Left lobe of liver (tissue), 2 donors: ENCODE measurements at places on chromosomes 1 and 21.

GRCh38 chr1:2777424-2778219, 23.9 kb downstream of the TTC34 start:
- no peak for DNase-seq

DNA sequence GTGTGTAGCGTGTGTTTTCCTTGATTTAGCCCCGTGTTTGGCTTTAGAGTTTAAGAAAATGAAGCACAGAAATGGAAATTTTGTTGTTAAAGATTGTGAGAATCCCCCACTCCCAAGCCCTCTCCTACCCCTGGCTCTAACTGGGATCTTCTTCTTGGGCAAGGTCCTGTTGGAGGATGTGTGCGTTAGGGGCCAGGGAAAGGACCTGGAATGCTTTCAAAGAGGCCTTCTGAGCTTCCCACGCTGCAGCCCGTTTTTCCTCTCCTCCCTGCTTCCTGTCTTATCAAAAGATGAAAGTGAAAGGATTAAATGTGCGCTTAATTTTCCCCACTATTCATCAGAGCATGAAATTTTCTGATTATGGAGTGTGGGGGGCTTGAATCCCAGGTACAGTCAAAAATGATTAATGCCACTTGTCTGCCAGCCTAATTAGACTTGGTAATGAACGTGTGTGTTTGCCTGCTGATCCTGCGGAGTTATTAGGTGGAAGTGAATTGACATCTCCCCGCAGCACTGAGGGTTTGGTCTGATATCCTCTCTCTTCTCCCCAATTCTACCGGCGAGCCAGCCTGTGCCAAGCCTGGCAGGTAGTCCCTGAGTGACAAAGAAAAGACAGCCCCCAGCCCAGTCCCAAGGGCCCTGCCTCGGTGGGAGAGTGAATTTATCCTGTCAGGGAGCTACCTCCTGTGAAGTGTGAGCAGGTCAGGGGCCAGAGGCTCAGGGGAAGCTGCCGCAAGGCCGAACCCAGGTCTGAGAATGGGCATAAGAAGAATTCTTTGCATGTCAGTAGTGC, 4.9 kb downstream of the RASSF5 start:
- no peak for DNase-seq

GRCh38 chr1:80384959-80385358, 1378.4 kb upstream of the ADGRL4 start:
- DNase-seq, result no peak

DNA sequence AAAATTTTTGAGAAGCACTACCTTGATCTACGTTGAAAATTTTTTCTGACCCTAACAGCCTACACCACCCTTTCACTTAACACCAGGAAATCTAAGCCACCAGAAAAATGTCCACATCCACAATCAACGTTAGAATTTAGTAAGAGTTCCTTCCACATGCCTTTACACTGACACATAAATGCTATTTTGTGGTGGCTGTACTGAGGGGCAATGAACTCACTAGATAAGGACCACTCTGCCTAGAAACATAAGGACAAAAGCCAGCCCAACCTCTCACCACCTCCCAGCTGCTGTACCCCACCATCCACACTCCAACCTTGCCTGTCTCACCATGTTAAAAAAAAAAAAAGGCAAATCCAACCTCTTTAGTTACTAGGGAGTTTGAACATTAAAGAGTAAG, 29.8 kb downstream of the PARP1 start:
- DNase-seq, result no peak

DNA sequence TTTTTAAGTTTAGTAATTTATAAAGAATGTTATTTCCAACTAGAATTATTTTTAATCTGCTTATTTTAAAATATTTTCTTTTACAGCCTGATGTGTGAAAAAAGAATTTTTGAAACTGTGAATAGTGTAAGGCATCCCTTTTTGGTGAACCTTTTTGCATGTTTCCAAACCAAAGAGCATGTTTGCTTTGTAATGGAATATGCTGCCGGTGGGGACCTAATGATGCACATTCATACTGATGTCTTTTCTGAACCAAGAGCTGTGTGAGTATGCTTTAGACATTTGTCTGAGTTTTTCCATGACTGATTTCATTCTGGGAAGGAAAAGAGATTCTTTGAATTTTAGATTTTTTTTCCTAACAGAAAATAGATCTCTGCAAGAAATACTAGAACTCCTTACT, 77.9 kb downstream of the GTF2B start:
- no peak for DNase-seq

GRCh38 chr1:28606771-28607170, 14.7 kb downstream of the RAB42 start:
- DNase-seq, result no peak

DNA sequence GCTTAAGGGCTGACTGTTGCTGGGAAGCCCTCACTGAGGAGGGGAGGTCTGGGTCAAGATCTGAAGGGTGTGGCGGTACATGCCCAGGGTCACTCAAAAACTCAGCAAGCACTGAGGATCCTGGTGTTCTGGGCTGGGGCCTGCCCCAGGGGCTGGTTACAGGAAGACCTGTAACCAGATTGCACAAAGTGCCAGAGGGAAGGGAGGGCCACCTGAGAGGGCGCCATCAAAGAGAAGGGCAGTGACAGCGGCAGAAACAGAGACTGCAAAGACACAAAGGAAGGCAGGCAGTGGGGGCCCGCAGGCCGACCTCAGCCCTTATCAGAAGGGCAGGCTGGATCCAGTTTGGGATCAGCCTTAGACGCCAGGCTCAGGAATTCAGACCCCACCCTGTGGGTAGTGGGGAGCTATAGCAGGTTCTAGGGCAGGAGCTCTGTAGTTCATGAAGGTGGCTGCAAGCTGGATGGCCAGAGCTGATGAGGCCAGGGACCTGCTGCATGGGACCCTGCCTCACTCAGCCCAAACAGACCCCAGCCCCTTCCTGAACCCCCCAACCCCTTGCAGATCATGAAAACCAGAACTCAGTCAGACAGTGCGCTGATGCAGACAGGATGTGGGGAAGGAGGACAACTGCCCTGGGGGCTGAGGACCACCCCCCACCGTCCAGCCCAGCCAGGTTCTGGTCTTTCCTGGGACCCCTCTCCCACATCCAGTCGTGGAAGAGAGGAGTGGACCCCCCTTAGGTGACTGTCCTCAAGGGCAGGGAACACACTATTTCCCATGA, 3.9 kb downstream of the SH2D5 start:
- DNase-seq, result peak; percentile 43

DNA sequence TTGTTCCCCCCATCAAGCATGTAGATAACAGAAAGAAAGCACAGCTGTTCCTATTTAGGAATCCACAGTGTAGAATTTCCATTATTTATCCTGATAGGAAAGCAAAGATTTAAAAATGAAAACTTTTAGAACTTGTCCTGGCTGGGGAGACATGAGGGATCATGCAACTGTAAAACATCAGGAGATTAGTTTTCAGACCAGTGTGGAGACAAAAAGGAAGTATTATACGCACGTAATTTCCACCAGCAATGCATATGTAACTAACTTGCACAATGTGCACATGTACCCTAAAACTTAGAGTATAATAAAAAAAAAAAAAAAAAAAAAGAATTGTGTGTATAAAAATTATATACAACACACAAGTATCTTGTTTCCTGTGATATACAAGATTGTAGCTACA, 172.4 kb downstream of the NEGR1 start:
- no peak for DNase-seq
